ENCODE measurements at places on chromosomes 1 and 21.

DNA sequence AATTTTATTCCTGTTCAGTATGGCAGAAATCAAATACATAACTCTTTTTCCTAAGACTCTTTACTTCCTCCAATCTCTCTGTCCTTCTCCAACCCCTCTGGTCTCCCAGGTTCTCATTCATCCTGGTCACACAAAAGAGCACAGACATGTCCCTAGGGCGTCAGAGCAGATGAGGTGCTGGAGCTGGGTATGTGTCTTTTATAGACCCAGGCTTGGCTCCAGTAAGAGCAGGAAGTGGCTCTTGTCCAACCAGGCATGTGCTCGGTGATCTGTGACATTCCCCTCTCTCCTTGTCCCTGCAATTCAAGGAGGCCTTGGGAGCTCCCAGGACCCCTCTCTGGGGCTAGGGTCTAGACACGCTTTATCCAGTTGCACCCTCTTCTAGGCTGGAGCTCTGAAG lies 18.0 kb upstream of the LCE2D start:
- no peak for DNase-seq

- DNase-seq: peak; percentile 74
Observed at GRCh38 chr1:63618011-63618410, 24.8 kb downstream of the PGM1 start.

- DNase-seq: peak; percentile 72
Observed at GRCh38 chr1:155193275-155193990, 14.3 kb downstream of the THBS3 start.

GRCh38 chr1:43660355-43660754 lies 10.4 kb downstream of the KDM4A start:
- DNase-seq: no peak

DNA sequence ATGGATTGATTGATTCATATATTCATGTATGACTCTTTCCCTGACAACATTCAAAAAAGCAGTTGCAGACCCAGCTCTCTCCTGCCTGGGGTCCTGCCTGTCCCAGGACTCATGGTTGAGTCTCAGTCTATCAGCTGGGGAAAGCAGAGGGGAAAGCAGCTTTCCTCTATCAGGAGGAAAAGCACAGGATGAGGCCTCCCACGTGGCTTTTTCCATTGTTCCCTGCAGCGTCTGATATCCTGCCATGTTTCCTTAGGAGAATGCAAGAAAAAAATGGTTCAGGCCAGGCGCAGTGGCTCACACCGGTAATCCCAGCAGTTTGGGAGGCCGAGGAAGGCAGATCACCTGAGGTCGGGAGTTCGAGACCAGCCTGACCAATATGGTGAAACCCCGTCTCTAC lies 133.0 kb upstream of the VAMP3 start:
- no peak for DNase-seq

DNA sequence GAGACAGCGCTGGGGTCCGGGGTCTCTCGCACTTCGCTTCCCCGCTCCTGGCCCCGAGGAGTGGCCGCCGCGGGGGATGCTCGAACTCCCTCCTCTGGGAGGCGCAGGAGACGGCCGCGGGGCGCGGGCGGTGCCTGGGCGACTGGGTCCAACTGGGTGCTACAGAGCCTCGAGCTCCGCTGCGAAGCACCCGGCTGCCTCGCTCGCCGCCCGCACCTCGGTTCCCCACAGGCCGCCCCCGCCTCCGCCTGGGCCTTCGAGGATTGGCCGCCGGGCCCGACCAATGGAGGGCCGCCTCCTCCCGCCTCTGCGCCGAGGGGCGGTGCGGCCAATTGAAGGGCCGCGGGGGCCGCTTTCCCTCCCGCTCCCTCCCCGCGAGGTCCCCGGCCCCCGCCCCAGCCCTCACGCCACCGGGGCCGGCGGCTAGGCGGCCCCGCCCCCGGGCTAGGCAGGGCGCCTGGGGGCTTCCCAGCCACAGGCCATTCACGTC lies at the start of gene CNN3:
Gene CNN3, minus strand, starts transcription at position 196 of the 490 bp plus-strand sequence. CDS start 216 bp downstream, outside the sequence.
- DNase-seq: peak; percentile 63

DNA sequence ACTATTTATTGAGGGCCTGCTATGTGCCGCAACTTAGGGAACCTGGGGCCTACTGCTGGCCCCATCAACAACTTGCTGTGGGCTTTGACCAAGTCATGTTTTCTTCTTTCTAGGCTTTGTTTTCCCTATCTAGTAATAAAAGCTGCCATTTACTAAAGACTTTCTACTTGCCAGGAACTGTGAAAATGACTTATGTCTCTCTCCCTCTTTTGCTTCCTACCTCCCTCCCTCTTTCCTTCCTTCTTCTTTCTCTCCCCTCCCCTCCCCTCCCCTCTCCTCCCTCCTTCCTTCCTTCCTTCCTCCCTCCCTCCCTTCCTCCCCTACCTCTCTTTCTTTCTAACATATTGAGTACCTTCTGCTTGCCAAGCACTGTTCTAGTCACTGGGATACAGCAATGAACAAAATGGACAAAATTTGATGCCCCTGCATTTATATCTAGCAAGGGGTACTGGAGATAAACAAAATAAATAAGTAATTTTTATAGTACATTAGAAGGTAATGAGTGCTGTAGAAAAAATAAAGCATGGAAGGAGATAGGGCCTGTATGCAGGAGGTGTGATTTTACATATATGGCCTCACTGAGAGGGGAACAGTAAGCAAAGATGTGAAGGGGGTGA lies 170.3 kb upstream of the USP24 start:
- no peak for DNase-seq

DNA sequence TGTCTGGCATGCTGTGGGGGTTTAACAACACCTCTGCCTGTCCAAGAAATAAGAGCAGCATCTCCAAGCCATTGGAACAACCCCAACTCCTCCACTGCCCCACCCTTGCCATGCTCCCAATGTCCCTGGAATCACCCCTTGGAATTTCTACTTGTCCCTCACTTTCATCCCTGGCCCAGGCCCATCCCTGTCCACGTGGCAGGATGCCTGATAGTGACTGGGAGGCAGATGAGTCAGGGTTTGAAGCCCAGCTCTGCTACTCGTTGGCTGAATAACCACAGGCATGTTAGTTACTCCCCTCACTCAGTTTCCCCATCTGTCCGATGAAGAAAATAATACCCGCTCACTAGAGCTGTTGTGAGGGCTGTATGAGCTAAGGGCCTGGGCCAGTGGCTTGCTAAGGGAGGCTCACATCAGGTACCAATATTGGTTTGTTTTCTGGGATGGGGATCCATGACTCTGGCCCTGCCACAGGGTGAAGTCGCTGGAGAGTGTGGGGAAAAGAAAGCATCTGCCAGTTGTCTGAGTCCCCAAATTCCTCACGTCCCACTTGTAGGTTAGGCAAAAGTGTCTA lies 99.4 kb upstream of the TLR5 start:
- no peak for DNase-seq

- DNase-seq: no peak
Observed at GRCh38 chr1:167821969-167822685, 91.8 kb downstream of the ADCY10 start.

DNA sequence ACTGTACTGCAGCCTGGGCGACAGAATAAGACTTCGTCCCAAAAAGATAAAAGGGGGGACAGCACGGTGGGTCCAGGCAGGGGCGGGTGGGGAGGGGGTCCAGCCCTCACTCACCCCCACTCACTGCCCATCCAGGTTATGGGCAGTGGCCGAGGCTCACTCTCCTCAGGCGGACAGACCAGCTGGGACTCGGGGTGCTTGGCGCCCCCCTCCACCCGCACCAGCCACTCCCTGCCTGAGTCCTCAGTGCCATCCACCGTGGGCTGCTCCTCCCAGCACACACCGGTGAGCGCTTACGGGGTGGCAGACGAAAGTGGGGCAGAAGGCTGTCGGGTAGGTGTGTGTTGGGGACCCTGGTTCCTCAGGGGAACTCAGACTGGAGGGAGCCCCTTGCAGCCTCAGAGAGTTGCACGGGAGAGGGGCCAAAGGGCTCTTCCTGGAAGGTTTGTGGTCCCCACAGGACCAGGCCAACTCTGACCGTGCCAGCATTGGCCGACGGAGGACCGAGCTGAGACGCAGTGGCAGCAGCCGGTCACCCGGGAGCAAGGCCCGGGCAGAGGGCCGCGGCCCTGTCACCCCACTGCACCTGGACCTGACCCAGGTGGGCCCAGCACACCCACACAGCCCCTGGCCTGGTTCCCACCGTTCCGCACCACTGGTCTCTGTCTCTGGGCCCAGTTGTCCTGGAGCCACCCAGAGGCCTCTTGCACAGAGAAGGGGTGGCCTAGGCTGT lies 6.6 kb downstream of the PLEKHN1 start:
- DNase-seq: no peak

GRCh38 chr1:91273875-91274274 lies 130.8 kb downstream of the HFM1 start:
- DNase-seq: no peak

DNA sequence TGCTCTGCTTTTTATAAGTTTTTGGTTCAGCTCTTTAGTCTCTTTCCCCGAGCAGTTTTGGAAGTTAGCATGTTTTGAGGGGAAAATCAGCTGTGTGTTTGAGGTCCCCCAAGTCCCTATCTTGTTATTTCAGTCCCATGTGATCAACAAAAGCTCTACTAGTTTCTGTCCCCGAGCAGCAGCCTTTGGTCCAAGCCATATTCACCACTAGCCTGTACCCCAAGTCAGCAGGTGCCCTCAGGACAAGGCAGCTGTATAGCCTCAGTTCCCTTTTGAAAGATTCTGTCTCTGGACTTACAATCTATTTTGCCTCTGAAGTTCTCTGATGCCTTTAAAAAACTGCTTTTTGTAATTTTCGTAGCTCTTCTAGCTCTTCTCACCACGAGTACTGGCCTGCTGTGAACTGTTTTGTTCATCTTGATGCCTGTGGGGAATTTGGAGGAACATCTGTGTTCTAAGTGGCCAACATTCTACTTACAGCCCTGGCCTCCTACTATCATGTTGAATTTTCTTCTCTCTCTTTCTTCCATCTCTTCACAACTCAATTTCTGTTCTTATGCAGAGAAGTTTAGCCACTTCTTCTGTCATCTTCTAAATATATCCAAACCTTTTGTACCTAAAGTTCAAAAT lies 16.7 kb downstream of the UAP1 start:
- DNase-seq: no peak

- DNase-seq: no peak
Observed at GRCh38 chr1:155016231-155016831, 13.7 kb downstream of the ZBTB7B start.

DNA sequence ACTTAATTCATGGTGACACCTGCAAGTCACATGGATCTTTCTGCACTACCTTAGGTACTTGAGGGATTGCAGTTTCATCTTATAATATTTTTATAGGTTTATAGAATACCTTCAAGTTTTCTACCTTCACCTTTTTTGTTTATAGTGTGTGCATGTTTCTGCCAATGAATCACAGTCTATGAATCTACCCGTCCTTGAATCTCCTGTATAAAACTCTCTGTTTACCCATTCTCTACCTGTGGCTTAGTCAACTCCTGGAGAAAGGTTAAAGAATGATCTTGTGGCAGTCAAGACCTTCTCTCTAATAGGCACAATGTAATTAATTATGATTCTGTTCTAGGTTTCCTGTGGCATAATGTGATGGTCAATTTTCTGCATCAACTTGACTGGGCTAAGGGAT lies 3.2 kb upstream of the GSTM2 start:
- no peak for DNase-seq

- no peak for DNase-seq
Observed at GRCh38 chr1:61754545-61754944, 12.3 kb downstream of the PATJ start.

GRCh38 chr1:200179781-200180160 lies 152.3 kb downstream of the NR5A2 start:
- DNase-seq: no peak

- DNase-seq: no peak
Observed at GRCh38 chr1:14263225-14263624, 335.3 kb upstream of the KAZN start.

GRCh38 chr1:184929711-184930202 lies 44.6 kb downstream of the NIBAN1 start:
- no peak for DNase-seq

DNA sequence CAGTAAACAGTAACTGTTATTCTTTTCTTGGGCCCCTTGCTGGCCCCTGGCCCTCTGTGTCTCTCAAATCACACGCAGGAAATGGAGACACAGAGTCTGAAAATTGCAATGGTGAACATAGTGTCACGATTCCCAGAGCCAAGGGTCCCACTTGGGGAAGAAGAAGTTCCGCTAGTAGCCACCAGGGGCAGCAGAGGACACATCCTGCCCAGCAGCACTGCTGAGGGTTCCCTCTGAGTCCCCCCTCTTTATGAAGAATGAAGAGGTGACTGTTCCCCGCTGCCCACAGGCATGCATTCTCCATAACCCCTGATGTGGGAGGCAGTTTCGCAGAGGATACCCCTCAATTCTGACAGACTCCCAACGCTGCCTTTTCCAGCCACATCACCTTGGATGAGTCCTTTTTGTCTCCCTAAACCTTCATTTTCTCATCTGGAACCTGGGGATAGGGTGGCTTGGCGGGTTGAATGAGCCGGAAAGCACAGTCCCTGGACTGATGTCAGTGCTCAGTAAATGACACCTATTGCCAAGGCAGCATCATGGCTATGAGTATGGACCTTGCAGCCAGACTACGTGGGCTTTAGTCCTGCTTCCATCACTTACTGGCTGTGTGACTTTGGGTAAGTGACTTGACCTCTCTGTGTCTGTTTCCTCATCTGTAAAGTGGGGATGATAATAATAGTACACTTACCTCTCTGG lies 238.0 kb upstream of the TMEM51 start:
- peak; percentile 59 for DNase-seq

DNA sequence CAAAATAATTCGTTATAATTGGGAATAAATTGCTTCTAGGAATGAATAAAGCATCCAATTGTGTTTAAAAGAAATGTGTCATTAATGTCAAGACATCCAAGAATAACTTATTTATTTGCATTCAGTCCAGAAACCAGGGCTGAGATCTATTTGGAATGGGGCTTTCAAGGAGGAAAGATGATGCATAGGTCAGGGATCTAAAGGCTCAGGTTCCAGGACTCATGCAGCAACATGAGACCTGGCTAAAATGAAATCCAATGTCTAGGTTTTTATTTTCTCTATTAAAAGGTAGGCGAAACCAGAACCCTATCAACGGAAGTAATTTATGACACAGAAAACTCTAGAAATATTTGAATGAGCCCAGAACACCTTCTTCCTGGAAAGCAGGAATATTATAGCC lies 376.8 kb downstream of the SEC16B start:
- DNase-seq: no peak

DNA sequence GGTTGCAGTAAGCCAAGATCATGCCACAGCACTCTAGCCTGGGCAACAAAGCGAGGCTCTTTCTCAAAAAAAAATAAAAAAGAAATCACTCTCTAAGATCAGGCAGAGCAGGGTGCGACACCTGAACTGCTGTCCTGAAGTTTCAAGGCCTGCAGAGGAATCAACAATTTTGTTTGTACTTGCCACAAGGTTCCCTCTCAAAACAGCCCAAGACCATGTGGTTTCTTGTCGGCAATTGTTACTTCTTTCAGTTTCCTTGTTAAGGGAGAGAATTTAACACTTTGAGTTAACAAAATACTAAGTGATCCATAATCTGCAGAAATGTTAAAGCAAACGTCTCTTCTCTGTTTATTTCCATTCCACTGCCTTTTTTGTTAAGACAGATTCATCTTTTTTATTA lies 36.5 kb downstream of the MACO1 start:
- DNase-seq: no peak

DNA sequence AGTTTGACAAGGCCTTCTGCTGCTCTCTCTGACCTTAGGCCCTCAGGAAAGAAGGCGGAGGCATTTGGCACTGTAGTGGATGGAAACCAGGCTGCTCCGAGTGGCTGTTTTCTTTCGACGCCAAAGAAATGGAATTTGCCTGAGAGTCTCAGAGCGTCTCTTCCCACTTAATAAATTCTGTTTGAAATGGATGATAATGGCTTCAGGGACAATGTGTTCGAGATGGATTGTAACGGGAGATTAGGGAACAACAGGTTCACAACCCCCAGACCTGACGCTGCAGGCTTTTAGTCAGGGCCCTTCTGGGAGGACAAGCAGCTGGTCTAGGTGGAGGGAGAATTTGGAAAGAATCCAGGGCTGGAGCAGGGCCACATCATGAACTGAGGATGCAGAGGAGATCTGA lies 58.6 kb downstream of the TLR5 start:
- peak; percentile 42 for DNase-seq
